ENCODE measurements at places on chromosomes 16 and 17. TPM values are rescaled to one million over a fixed set of nuclear protein-coding genes. Genes with fewer than 3 reads are reported as not detected.
A peak's percentile ranks its signal among the peaks of the same experiment; 100 is the strongest.

DNA sequence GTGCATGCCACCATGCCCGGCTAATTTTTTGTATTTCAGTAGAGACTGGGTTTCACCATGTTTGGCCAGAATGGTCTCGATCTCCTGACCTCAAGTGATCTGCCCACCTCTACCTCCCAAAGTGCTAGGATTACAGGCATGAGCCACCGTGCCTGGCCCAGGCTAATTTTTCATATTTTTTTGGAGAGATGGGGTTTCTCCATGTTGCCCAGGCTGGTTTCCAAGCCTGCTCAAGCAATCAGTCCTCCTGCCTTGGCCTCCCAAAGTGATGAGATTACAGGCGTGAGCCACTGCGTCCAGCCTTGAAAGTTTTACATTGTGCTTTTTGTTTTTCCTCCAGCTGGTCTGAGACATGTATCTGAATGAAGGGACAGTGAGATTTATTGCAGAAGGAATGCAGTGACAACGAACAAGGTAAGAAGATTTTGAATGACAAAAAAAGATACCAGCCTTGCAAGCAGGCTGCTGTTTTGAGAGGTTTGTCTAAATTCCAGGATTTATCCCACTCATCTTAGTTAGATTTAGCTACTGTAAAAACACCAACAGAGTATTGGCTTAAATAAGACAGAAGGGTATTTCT is 3.4 kb upstream of the ENGASE start:
- no peak for DNase-seq

- no peak for DNase-seq
Observed at GRCh38 chr16:60295451-60295850, 1561.3 kb upstream of the GOT2 start.

DNA sequence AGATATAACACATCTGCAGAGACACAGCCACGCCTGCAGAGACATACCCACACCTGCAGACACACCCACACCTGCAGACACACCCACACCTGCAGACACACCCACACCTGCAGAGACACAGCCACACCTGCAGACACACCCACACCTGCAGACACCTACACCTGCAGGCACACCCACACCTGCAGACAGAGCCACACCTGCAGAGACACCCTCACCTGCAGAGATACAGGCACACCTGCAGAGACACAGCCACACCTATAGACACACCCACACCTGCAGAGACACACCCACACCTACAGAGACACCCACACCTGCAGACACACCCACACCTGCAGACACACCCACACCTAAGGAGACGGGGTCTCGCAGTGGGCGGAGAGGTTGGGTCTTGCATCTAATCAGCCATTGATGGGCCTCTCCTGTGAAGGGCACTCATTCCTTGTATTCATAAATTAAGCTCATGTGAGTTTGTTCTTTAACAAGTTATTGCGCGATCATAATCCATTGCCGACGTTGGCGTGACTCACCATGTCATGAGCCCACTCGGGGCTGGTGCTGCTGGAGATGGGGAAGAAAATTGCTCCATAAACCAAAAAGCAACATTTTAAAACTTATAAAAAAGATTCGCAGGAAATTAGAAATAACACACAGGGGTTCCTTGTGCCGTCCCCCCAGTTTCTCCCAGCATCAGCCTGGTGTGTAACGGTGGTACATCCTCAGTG is 28.9 kb upstream of the CDH15 start:
- no peak for DNase-seq

GRCh38 chr17:15944759-15945526 is at the start of gene ADORA2B:
ADORA2B (plus strand) TSS chr17:15945130; CDS start chr17:15945249, 119 bp downstream.
- no peak for DNase-seq

DNA sequence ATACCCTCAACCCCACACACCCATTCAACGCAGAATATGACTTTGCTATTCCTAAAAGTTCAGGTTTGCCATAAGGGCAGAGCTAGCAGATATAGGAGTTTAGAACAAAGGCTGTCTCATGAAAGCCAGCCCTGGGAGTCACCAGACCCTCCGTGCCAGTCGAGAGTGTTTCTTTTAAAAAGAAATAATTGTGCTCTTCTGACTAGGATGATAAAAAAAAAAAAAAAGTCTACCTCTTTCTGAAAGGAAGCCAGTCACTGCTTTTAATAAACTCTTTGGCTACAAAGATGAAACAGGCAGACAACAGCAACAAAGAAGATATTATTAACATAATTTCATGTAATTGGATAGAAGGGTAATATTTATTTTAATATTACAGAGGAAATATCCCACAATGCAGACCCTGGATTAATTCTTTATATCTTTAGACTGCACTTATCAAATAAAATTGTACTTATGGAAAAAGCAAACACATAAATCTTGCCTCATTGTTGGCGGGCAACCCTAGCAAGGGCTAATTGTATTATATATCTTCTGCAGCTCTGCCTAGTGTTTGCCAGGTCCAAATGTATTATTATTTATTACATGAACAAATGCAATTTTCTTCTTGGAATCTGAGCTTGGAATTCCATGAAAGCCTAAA is 277.5 kb upstream of the DYNLRB2 start:
- no peak for DNase-seq

- DNase-seq, result no peak
Observed at GRCh38 chr17:74833501-74834377, 25.9 kb downstream of the GRIN2C start.

DNA sequence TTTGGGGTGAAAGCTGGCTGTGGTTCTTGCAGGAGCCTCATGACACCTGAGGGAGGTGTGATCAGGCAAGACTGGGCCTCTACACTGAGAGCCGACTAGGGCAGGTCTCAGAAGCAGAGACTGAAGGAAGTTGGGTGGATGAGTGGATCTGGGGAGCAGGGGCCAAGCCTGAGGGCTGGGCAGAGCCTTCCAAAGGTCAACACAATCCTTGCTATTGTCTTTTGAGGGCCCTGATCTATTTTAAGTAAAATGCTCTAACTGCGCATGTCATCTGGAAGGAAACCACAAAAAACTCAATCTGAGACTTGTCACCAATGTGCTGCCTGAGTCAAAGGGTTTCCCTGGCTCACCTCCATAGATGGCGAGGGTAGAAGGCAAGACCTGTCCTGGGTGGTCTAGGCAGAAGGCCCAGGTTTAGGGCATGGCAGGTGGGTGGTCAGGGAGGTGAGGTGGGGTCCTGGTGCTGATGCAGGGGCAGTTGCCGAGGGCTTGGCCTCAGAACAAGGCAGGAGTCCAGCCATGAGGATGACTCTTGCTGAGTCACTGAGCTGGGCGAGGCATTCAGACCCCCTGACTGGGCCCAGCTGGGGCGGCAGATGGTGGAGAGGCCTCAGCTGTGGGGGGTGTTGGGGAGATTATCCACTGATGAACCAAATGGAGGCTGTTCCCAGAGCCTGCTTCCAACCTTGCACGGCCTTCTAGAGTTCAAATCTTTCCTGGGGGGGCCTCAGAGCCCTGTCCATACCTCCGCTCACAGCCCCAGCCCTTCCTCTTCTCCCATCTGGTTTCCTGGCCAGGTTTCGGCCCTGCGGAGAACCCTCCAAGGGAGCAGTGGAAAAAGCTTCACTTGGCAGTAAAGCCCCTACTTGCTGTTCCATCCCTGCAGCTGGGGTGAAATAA is 5.1 kb downstream of the MVP start:
- DNase-seq, result no peak

DNA sequence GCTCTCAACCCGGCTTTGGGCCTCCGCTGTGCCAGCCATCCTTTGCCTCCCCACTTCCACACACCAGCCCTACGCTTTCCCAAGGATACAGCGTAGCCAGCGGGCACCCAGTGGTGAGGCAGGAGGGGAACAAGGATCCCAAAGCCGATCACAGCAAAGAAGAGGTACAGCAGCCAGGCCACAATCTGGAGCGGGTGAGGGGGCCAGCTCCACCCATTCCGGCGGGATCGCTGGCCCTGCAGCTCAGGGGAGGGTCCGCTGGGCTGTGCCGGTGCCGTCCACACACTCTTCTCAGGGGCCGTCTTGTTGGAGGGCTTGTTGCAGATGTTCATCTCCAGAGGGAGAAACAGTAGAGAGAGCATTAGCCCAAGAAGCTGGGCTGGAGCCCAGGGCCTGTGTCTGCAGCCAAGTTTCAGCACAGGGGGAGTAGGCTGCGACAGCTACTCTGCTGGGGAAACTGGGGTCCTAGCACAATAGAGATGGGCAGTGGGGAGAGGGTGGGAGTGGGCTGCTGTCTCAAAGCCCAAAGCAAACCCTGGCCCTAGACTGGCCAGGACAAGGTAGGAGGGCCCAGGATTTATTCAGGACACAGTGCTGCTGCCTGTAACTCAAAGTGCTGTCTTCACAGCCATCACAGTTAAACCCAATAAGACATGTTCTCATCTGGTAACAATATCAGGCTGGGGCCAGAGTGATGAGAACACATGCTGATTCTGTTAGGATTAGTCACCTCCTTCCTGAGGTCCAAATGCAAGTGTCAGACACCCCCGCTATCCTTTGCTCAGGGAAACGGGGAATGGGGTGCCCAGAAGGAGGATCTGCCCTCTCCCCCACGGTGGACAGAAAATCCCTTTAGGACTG is 9.9 kb downstream of the ZDHHC1 start:
- no peak for DNase-seq

DNA sequence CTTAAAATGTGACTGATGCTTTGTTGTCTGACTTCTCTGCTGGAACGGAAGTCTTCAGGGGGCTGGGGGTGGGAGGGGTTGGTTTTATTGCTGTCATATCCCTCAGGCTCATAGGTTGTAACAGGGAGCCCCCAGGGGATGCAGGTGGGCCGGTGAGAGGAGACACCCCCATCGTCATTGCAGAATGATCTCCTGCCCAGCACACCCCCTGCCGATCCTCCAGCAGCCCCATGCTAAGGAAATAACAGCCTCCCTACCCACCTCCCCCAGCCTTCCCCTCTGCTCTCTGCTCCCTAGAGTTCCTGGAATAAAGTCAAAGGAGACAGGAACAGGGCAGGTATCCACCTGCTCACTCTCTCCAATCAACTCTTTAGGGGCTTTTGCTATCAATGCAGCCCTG is 270.1 kb upstream of the TNRC6C start:
- no peak for DNase-seq

DNA sequence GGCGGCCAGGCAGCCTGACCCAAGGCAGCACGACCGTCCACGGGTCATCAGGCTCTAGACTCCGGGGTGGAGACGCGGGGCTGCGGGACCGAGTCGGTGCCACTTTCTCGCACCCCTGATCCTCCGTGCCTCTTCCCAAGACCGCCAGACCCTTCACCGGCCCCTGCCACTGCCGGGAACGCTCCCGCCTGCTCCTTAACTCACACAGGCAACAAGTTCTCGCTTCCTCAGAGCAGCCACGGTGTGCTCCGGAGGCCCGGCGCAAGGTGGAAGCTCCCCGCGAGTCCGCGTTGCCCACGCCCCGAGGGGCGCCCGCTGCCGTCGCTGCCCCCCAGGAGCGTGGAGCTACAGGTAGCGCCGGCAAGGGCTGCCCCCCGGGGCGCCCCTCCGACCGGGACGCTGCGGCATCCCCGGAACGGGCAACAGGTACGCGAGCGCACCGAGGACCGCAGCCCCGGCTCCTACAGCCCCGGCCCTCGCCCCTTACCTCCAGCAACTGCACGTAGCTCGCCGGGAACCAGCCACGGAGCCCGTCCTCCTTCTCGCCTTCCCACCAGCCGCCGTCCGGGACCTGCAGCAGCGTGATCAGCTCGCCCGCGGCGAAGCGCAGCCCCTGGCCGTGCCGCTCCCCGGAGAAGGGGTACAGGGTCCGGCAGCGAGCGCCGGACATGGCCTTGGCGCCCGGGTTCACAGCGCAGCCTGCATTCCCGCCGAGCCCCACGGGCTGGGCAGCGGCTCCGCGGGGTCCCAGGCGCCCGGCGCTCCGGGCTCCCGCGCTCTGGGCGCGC is 491 bp downstream of the GAS7 start:
- peak; percentile 6 for DNase-seq

DNA sequence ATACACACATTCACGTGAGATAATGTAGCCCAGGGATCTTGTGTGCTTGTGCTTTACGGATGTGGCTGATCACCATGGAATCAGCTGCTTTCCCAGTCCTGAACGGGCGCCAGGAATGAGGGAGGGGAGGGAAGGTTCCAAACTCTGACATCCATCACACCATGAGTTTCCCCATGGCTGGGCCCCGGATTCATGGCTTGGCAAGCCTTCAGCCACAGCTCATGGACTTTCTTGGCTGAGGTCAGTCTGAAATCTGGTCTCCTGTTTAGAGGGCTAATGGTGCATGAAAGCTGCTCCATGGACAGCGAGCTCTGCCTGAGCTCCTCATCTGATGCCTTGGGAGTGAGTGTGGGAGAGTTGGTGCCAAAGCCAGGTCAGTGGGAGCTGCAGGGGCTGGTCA is 767.6 kb upstream of the EEF2KMT start:
- no peak for DNase-seq

DNA sequence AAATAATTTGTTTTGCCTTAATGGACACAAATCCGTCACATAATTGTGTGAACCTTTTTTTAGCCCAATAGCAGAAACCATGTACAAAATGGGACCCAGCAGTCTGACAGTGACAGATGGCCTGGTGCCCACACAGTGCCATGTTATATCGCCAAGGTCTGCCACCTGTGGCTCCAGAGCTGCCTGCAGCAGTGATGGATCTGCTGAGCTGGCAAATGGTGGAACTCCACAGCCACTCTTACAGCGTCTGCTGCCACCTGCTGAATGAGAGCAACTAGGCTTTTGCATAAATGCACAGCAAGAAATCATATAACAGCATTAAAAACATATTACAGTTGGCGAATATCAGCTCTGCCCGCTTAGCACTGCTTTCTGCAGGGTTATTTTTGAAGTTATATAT is 59.4 kb downstream of the NUP93 start:
- peak; percentile 67 for DNase-seq

DNA sequence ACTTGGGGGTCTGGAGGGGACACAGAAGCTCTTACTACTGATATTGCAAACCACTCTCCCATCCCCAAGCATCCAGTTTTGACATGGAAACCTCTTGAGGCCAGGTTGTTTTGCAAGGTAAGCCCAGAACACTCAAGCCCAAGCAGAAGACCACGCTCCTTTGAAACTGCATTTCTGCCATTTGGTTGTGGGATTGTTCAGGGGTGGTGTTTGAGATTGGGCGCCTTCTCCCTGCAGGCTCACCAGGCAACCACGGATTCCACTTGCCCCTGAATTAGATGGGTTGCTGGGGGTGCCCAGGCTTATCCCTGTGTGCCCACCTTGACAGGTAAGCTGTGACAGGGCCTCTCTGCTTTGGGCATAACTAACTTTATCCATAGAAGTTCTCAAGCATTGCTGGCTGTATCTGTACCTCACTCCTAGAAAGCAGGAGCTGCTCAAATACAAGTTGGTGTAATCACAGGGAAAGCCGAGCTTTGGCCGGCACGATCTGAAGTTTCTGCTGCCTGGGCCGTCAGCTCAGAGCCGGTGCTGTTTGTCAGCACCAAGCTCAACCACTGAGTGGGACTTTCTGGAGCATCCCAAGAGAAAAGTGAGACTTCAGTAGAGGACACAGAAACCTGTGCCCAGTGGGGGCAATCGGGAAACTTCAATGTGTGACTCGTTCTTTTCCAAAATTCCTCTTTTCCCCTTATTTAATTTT is 93.6 kb downstream of the CYLD start:
- DNase-seq, result no peak

- no peak for DNase-seq
Observed at GRCh38 chr17:7047566-7047965, 3.7 kb upstream of the SLC16A11 start.

Gene HBA2
- 8.6 TPM for polyA plus RNA-seq

Gene SMARCE1
- polyA plus RNA-seq, result 195 TPM

Gene RPH3AL
- polyA plus RNA-seq, result 5.7 TPM

Gene PRR29
- 4.6 TPM for polyA plus RNA-seq
